ENCODE measurements at places on chromosomes 2 and 18. TPM values are rescaled to one million over a fixed set of nuclear protein-coding genes. Genes with fewer than 3 reads are reported as not detected.

GRCh38 chr18:56235071-56235470 is 403.3 kb downstream of the TXNL1 start:
- ATAC-seq: no peak

DNA sequence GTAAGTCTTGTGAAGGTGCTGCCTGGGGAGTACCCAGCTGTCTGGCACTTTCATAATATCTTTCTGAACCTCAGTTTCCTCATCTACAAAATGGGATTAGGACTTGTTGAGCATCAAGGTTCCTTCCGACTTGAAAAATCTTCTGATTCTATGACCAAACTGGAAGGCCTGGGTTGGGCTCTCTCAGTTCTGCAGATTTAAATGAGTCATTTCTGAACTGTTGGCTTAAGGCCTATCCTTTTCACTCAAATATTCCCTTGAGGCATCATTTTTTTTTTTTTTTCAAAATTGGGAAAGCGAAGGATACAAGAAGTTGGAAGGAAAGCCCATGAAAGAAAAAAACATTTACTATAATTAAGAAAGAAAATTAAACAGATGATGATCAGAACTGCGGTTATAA is 40.8 kb upstream of the CYP1B1 start:
- no peak for ATAC-seq

GRCh38 chr2:176479961-176480360 is 210.7 kb downstream of the MTX2 start:
- no peak for ATAC-seq

- ATAC-seq: no peak
These were observed 87.8 kb downstream of the ACOXL start for GRCh38 chr2:110820128-110820527.

DNA sequence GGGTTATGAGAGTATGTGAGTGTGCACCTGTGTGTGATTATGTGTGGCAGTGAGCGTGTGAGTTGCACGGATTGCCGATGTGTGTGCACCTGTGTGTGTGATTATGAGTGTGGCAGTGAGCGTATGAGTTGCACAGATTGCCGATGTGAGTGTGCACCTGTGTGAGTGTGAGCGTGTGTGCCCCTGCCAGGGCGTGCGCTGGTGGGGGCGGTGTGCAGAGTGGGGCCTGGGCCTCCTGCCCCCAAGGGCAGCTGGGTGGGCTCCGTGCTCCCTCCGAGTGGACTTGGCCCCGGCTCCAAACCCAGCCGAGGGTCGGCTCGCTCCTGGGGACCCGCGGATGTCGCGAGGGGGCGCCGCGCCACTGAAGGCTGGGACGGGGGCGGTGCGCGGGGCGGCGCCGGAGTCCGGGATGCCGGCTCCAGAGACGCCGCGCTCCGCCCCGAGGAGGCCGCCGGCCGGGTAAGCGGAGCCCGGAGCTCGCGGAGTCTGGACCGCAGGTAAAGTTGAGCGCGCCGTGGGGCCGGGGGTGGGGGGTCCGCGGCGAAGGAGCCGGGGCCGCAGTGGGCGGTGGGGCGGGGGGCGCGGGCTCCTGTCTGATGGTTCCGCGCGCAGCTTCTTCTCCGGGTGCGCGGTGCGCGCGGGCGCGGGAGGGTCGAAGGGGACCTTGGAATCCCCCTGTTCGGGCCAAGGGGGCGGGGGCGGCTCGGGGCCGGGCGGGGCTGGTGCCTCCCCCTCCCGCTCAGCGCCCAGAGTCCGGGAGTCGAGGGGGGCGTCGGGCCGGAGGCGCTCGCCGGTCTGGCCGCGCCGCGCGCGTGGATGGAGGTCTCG is at the start of gene KCNG2:
Gene KCNG2, plus strand, starts transcription at position 421 of the 828 bp plus-strand sequence. CDS start 65,730 bp downstream, outside the sequence.
- no peak for ATAC-seq

The RND3 gene
- 31.0 TPM for total RNA-seq

The CKAP2L gene
- not detected for total RNA-seq

GRCh38 chr2:96163768-96164429 is 18.7 kb upstream of the DUSP2 start:
- no peak for ATAC-seq

The MYO1B gene
- 22.0 TPM for total RNA-seq

GRCh38 chr2:229133155-229133772 is 137.8 kb downstream of the PID1 start:
- ATAC-seq: no peak

The MYCN gene
- total RNA-seq: 0.46 TPM

DNA sequence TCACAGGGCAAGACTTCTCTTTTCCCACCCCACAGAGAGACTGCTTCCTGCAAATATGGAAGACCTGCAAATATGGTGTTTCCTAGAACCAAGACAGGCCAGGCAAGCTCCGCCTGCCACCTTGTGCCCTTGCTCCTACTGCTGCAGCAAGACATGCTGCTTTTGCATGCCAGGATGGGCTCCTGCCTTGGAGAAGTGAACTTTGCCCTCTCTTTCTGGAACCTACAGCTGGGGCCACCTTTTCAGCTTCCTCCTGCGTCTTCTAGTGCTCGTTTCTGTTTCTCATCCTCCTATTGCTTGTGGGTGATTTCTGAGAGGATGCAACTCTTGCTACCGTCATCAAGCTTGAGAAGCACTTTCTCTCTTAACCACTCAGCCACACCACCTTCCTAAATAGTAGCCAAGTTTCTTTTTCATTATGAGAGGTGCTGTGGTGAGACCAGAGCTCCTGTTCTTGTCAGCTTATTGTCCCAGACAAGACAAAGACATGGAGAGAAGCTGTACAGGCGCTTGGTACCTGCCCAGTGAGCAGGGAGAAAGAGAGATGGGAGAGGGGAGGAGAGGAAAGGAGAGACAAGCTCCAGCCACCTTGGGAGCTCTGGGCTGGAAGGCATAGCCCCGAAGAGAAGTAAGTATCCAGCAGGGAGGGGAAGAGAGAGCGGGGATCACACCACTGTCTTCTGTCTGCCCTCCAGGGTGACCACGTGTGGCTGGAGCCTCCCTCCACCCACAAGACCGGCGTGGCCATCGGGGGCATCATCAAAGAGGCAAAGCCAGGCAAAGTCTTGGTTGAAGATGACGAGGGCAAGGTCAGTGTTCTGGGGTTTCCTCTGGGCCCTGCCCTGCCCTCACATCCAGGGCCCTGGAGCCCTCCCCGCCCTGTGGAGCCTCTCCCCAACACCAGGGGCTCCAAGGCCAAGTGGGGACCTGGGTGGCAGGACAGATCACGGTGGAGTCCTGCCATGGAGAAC is 28.3 kb downstream of the MYO7B start:
- no peak for ATAC-seq

- no peak for ATAC-seq
These were observed 77.2 kb downstream of the GLI2 start for GRCh38 chr2:120812866-120813265.

DNA sequence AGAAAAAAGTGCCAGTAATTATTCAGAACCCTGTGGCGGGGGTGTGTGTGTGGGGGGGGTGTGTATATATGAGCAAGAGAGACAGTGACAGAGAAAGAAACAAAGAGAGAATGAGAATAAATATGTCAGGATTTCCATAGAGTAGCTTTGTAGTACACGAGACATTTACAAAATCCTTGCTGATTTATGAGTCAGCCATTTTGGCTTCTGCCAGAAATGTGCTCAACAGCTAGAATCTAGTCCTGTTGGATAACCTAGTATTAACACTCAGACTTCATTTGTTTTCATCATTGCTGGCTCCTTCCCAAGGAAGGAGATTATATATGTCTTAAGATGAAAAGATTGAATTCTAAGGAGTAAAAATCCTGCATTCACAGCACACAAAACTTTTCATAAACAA is 140.5 kb upstream of the HNRNPA3 start:
- ATAC-seq: no peak

GRCh38 chr2:203105996-203106395 is 91.3 kb downstream of the NBEAL1 start:
- ATAC-seq: no peak

The GKN2 gene
- total RNA-seq: not detected

GRCh38 chr18:77993188-77993981 is 743.7 kb downstream of the GALR1 start:
- ATAC-seq: no peak

- ATAC-seq: peak; percentile 31
These were observed 52.5 kb downstream of the AQP4 start for GRCh38 chr18:26813043-26813442.

The CNDP1 gene
- total RNA-seq: not detected
